Thoracic aorta endothelial cell (primary cell): ENCODE measurements at places on chromosomes 2 and 18. TPM values are rescaled to one million over a fixed set of nuclear protein-coding genes. Genes with fewer than 3 reads are reported as not detected.

Gene EML6
- 0.72 and 0.80 TPM in 2 replicates for total RNA-seq

Gene TMEM247
- total RNA-seq: not detected in 2 replicates

Gene PID1
- 0.13 TPM in 1 of 2 replicates, not detected in the other for total RNA-seq

Gene IMPACT
- total RNA-seq: 30.2 and 33.5 TPM in 2 replicates

Gene RUFY4
- not detected in 2 replicates for total RNA-seq

Gene CD8B
- total RNA-seq: not detected in 2 replicates

Gene TRABD2A
- total RNA-seq: 0.66 and 5.1 TPM in 2 replicates

Gene DHX57
- 30.2 and 34.0 TPM in 2 replicates for total RNA-seq

Gene SLC19A3
- 0.40 and 0.86 TPM in 2 replicates for total RNA-seq

Gene LCT
- under 0.01 TPM in 2 replicates for total RNA-seq

Gene ADD2
- total RNA-seq: 7.3 and 8.4 TPM in 2 replicates

Gene ANKRD30B
- not detected in 2 replicates for total RNA-seq

Gene ACVR2A
- 16.1 and 18.8 TPM in 2 replicates for total RNA-seq

Gene AMER3
- not detected in 2 replicates for total RNA-seq

Gene NAT8
- not detected in 2 replicates for total RNA-seq
